PC-9 (cell line): ENCODE measurements at places on chromosomes 5 and 9.

DNA sequence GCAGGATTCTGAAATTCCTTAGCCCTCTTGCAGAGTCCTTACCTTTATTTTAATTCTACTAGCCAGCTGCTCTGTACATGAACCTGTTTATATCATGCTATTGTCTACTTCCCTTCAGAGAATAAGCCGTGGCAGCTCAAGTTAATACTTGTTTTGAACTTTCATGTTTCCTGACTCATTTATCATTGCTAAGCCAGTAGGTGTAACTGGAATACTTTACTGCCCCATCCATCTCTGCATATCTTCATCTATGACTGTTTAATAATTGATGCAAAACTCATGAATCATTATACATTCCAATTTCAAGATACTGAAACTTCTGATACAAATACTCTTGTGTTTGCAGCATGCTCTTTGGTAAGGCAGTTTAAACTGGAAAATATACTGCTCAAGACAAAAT lies 174.7 kb downstream of the PPP2R2B start:
- DNase-seq: no peak

DNA sequence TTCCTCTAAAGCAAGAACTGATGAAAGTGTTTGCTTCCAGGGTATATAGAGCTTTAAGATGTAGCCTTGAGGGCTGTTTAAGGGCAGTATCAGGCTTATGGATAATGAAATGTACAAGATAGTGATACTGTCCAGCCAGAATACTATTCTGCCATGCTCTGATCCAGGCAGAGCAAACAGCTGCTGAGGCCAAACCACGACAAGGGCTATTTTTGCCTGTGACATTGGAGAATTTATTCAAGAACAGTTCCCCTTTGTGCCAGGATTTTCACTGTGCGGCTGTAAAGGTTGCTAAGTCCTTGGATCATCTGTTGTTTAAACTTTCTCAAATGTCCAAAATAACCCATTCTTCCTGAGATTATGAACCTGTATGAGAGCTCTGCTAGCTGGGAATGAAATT lies 70.4 kb downstream of the OTP start:
- no peak for DNase-seq

DNA sequence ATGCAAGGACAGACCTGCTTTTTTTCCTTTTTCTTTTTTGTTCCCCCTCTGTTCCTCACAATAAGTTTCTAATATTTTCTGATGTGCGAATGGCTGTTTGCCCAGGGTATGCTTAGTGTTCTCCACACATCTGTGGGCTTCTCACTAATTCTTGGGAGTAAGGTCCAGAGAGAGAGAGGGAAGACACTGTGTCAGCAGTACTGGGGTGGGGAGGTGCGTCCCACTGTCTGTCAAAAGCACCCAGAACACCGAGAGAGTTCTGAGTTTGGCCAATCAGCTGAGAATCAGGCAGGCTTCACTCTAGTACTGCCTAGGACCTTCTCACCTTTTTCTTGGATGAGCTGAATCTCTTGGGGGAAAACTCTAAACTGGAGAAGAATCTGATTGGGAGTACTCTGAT lies 61.8 kb downstream of the ELL2 start:
- no peak for DNase-seq

- DNase-seq: no peak
Measured at GRCh38 chr9:137505421-137506140, 44.6 kb downstream of the PNPLA7 start.

DNA sequence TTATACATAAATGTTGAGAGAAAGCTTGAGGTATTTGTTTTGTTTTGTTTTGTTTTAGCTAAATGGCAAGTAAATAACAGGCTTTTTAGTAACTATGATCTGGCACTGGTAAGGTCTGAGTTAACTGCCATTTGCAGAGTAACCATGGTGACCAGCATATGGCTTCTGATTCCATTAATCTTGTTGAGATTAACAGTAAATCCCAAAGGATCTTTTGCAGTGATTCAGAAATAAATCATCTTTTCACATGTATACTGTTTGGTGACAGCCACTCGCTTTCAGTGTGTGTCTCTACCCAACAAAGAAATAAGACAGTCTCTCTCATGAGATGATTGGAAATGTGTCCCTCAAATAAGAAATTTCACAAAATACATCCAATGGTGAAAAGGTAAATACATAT lies 235.6 kb downstream of the RAB3C start:
- no peak for DNase-seq

DNA sequence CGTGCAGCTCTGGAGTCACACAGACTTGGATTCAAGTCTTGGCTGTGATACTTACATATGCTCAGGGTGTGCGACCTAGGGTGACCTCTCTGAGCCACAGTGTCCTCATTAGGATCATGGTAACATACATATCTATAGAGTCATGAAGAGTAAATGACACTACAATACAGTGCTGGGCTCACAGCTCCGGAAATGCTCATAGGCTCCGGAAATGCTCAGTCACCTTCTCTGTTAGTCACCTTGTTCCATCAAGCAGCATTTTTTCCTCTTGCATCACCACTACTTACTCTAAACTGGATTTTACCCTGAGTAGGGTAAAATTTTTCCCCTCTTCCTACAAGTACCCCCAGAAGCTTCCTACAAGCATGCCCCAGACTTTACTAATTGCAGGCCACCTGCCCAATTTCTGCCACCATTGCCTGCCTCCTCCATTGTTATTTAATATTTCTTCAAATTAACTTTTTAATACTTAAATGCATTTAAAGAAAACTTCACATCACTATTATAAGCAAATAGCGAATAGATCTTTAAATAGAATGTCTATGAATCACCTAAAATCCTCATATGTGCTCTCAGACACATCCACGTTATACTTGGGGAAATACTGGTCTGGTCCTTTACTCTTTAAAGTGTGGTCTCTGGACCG lies 147.6 kb upstream of the SPRY4 start:
- DNase-seq: peak; percentile 97

DNA sequence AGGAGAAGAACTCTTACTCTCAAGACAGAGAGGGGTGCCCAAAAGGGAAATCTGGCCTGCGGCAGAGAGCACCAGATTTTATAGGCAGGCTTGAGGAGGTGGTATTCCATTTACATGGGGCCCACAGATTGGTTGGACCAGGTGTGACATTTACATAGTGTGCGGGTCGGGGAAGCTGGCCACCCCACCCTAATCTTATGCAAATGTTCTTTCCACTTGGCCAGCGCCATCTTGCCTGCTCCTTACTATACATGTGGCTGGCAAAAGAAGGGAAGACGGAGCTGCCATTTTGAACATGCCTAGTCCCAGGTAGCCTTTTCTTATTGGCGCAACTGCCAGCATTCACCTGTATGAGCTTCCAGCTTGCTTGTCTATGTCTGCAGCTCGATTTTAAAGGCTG lies 34.8 kb downstream of the PLEKHG4B start:
- no peak for DNase-seq

DNA sequence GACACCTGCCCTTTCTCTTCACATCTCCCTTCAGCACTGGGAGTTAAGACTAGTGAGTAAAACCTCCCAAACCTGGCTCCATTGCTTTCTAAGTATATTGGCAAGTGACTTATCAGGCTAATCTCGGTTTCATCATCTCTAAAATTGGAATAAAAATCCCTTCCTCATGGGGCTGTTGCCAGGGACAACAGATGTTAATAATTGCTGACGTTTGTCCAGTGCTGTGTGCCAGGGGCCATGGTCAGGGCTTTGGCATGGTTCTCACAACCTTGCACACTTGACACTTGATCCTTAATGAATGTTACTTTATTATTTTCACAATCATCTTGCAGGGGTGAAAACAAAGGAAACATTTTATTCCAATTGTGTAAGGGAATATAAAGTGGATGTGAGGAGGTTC lies 1262.0 kb upstream of the WWC1 start:
- DNase-seq: no peak

- peak; percentile 49 for DNase-seq
Measured at GRCh38 chr5:150763023-150763769, 4.4 kb upstream of the DCTN4 start.

- DNase-seq: no peak
Measured at GRCh38 chr9:89695441-89695891, 90.7 kb downstream of the GADD45G start.

DNA sequence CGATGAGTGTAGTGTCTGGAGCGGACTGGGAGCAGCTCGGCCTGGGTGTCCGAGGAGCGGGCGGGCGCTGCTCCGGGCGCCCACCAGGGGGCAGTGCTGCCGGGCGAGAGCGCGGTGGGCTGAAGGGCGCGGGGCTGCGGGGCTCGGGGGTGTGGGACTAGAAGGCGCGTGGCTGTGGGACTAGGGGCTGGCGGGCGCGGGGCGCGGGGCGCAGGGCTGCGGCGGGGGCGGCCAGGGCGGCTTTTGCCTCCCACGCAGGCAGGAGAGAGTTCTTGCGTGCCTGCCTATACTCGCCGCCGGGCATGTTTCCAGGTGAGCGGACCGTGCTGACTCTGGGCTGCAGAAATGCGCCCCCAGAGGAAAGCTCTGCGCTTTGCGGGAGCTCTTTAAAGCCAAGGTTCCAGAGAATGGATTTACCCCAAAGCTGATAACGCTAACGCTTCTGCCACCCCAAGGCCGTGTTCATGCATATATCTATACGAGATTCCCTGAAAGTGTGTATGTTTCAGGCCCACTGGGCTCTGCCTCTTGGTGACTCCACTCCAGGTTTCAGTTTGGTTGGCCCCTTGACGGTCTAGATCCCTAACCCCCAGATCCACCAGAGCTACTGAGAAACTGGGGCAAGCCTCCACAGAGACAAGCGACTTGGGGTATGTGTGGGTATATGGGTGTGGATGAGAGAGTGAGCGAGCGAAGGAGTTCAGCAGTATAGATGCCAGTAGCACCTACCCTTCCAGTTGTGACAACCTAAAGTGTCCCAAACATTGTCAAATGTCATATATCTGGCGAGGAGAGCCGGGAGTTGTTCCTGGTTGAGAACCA lies 56.2 kb downstream of the ACER2 start:
- peak; percentile 60 for DNase-seq

DNA sequence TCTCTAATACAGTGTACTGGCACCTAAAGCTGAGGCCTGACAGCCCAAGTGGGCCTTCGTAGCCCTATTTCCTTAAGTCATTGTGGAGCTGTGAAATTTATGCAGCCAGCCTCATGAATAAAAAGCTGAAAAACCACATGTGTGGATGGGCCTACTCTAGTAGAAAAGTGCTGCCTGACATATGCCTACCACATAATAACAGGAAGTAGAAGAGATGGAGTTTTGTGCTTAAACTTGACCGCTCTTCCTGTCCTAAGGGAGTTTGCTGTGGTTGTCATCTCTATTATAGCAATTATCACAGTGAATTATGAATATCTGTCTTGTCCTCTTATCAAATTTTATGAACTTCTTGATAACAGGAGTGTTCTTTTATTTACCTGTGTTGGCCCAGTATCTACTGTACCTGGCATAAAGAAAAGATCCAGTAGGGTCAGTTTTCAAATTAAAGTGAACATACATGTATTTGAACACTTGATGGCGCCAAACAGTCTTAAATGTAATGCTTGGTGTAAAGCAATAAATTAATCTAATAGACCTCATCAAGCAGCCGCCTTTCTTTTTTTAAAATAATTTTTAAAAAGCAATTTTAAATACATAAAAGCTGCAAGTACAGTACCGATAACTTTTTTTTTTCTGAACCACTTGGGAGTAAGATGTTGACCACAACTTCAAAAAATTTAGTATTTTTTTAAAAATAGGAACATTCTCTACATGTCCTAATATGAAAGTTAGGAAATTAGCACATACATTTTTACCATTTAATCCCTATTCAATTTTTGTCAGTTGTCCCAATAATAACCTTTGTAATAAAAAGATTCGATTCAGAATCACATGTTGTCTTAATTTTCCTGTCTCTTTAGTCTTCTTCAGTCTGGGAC lies 51.0 kb downstream of the FKTN start:
- no peak for DNase-seq

DNA sequence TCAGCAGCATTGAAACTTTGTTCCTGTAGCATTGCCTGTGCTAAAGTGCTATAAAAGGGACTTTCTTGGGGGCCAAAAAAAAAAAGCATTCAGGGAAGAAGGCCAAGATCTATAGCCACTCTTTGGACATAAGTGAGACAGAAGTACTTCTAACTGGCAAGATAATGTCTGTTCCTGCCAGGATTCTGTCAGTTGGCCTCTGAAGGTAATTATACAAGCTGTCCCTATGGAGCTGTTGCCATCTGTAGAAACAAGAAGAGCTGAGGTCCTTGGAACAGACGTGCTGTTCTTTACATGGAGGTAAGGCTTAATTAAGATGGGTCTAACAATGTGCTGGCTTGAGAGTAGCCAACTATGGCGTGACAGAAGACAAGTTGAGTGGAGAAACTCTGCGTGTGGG lies 9.7 kb downstream of the KIF20A start:
- no peak for DNase-seq

DNA sequence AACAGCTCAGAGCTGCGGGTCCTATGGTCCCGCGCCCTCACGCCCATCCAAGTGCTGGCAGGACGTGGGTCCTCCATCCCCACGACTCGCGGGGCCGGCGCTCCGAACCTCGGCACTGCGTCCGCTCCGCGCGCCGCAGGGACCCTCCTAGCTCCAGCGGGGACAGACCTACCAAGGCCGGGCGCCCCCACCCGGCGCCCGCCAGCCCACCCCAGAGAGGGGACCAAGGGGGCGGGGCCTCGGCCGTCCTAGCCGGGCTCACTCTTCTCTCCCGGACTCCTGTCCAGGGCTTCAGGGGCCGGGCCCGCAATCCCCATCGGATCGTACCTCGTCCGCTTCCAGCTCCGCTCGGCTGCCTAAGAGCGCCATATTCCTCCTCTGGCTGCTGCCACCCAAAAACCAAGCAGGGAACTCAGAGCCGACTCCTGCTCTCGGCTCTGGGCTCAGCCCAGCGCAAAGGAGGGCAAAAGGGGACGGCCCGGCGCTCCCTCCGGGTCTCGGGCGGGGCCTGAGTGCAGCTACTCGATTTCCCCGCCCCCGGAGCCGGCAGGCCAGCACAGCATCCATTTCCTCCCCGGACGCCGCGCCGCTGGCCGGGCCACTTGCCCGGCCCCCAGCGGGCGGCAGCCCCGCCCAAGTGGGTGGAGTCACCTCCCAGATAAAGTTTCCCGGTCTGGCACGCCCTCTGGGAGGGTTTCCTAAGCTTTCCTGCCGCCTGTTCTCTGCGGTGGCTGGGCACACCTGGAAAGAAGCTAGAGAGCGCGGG lies at the start of gene TTC39B:
TSS of gene TTC39B (minus strand) at position 460 of the 766 bp plus-strand sequence. CDS start at position 369, 91 bp downstream.
- DNase-seq: peak; percentile 92

- peak; percentile 4 for DNase-seq
Measured at GRCh38 chr9:14961372-14962068, 51.3 kb upstream of the FREM1 start.

GRCh38 chr9:89555451-89556375 lies 49.1 kb upstream of the GADD45G start:
- no peak for DNase-seq

GRCh38 chr9:127505396-127506116 lies 54.2 kb downstream of the LRSAM1 start:
- peak; percentile 61 for DNase-seq

GRCh38 chr5:106862450-106863193 lies 808.1 kb downstream of the EFNA5 start:
- no peak for DNase-seq
